ENCODE measurements at places on chromosomes 7 and 10.

DNA sequence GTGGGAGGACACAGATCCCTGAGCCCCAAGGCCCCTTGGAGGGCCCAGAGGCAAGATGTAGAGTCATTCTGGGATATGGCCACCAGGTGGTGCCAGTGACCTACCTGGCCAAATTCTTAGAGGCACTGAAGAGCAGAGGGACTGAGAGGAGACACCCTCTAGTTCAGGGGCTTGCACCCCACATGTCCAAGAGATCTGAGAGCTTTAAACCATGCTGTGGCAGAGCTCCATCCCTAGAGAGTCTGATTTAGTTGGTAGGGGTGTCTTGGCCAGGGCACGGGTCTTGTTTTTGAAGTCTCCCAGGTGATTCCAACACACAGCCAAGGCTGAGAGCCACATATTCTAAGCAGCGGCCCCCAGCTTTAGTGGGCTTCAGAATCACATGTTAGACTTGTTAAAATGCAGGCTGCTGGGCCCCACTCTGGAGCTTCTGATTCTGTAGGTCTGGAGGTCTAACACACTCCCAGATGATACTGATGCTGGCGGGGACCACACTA is 52.5 kb downstream of the PRF1 start:
- DNase-seq = peak; percentile 68

DNA sequence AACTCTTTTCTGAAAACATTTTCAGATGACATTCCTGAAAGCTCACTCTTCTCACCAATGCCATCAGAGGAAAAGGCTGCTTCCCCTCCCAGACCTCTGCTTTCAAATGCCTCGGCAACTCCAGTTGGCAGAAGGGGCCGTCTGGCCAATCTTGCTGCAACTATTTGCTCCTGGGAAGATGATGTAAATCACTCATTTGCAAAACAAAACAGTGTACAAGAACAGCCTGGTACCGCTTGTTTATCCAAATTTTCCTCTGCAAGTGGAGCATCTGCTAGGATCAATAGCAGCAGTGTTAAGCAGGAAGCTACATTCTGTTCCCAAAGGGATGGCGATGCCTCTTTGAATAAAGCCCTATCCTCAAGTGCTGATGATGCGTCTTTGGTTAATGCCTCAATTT is 16.5 kb downstream of the ANLN start:
- no peak for DNase-seq

GRCh38 chr10:78203915-78204818 is 170.5 kb downstream of the RPS24 start:
- DNase-seq = peak; percentile 5

DNA sequence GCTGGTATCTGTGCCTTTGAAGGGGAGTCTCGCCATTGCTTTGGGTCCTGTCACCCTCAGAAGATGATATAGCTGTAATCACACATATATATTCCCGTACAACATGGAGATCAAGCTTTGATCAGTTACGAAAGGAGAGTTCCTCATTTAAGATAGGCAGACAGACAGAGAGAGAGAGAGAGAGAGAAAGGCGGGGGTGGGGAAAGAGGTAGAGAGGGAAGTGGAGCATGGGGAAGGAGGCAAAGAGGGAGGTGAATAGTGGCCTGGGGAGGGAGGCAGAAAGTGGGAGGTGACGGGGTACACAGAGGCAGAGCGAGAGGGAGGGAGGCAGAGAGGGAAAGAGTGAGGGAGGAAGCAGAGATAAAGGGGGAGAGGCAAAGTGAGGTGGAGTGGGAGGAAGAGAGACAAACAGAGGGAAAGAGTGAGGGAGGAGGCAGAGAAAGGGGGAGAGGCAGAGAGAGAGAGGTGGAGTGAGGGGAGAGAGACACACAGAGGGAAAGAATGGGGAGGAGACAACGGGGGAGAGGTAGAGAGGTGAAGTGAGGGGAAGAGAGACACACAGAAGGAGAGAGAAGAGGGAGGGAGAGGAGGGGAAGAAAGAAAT is 44.6 kb upstream of the C1QL3 start:
- DNase-seq = no peak

DNA sequence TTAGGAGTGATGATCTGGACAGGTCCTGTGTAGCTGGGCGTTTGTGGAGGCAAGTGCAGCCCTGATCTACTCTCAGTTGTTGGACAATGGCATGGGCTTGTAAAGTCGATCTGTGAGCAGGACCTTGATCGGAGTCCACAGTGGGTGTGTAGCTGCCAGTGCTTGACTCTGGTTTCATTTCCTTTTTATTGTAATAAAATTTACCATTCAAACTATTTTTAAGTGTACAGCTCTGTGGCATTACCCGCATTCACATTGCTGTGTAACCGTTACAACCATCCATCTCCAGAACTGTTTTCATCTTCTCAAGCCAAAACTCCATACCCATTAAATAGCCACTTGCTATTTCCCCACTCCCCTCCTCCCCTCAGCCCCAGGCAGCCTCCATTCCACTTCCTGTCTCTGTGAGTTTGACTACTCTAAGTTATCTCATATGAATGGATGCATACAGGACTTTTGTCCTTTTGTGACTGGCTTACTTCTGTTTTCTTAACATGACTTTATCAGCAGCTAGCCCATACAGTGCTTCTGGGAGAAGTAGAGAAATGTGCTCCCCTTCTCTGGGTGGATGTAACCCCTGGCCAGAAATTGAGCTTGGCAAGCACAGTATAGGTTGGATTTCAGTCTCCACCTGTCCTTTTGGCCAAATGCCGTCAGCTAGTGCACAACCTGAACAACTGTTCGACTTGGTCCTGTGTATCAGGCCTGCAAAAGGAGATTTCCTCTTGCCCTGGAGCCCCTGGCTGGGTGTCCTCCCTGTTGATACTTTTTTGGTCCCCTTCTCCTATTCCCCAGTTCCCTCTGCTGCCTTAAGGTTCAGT is 180.0 kb downstream of the LRMDA start:
- DNase-seq = no peak

Measured in astrocyte of the spinal cord (primary cell).